Heart left ventricle (tissue), 16 donors: ENCODE measurements at places on chromosomes 12 and 14. TPM values are rescaled to one million over a fixed set of nuclear protein-coding genes. Genes with fewer than 3 reads are reported as not detected.

DNA sequence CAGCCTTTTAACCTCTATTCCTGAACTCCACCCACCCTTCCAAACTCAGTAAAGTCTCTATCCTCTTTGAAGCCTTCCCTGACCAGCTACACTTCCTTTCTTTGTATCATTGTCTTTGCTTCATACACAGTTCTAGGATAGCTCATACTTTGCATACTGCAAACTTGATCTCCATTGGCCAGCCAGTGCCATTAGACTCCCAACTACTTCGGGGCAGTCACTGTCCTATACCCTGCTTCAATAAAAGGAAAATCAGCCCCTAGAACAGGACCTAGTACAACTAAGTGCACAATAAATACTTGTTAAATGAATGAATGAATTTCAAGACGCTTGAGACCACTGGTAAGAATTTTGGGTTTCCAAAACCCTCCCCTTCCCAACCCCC, 521 bp upstream of the PIP4K2C start:
- no peak for DNase-seq

DNA sequence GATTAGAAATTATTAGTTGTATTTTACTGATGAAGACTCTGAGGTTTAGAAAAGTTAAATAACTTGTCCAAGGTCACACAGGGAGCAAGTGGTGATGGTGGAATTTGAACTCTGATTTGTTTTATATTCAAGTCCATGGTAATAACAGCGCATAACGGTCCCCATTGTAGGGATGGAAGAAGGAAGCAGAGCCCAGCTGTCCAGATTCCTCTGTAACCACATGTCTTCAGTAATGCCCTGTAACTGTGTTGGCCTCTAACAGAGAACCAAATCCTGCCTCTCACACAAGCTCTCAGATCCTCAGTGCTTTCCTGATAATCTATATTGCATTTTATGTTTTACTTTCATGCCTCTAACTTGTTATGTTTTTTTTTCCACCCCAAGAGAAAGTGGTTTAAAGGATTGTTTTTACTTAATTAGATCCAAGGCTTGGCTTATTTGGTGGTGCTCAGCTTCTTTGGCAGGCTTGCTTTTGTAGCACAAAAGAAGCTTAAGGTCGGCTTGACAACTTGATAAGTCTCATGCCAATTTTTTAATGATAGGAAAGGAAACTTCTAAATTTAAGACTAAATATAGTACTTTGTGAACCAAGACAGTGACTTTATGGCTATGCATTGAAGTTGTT, 105.1 kb upstream of the SEL1L start:
- no peak for DNase-seq

GRCh38 chr14:31858868-31859267, 218.2 kb upstream of the ARHGAP5 start:
- DNase-seq = no peak

DNA sequence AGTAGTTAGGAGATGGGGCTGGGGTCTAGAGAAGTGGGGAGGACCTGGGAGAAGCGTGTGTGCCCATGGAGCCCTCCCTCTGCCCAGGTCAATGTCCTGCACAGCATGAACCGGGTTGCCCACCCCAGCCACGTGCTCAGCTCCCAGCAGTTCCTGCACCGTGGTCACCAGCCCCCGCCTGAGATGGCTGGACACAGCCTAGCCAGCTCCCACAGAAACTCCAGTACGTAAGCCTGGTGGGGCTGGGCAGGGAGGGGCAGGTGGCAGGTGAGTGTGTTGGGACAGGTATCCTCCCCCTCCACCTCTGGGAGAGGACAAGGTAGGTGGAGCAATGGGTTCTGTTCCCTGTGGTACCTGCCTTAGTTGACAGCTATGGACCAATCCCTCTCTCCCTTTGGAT, 20.7 kb downstream of the CLSTN3 start:
- DNase-seq = no peak

GRCh38 chr14:72889366-72889765, 4.5 kb downstream of the DPF3 start:
- DNase-seq = no peak

DNA sequence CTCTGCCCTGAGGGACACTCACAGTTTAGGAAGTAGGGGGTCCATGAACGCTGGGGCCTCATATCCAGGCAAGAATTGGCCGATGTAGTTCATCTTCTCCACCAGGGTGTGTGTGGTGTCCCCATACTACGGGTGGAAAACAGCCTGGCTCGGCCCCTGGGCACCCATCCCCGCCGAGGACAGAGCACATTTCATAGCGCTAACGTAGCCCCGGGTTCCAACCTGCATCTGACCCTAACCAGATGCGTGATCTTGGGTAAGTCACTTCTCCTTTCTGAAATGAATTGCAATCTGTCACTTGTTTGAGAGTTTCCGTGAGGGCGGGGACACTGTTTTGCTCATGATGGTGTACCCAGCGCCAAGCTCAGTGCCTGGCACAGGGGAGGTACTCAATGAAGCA, 9.0 kb downstream of the HPD start:
- no peak for DNase-seq

- DNase-seq = peak; percentile 62
Observed at GRCh38 chr12:69879007-69879960, 54.3 kb downstream of the MYRFL start.

DNA sequence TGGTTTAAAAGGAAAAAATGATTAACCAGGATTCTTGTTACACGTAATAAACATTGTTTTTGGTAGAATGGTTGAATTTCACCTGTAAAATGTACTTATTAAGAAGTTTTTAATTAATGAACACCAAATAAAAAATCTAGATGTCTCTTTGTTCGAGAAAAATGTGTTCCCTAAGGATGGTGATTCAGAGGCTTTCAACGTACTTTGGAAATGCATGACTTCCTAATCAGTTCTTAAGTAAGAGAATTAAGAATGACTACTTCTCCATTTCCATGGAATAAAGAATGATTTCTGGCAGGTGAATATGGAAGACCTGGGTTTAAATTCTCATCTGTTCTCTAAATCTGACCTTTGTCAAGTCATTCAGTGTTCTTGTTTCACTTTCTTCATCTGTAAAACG, 428.6 kb downstream of the KCNH5 start:
- DNase-seq = no peak

GRCh38 chr14:68639758-68640574, 152.9 kb downstream of the ZFP36L1 start:
- no peak for DNase-seq

- DNase-seq = no peak
Observed at GRCh38 chr14:35196571-35196970, 74.2 kb downstream of the PRORP start.

DNA sequence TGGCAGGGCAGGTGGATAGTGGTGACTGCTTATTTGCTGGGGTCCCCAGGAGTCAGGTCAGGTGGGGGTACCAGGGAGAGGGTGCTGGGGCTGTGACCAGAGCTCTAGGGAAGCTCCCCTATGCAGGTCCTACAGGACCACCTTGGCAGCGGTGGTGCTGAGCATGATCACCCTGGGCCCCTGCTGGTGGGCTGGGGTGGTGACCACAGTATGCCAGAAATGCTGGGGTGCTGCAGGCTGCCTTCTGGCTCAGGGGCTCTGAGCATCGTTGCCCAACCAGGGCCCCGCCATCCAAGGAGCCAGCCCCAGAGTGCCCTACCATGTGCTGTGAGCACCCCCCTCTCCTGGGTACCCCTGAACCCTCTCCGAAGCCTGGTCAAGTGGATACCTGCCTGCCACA, 17.5 kb upstream of the NUDT14 start:
- no peak for DNase-seq

- no peak for DNase-seq
Observed at GRCh38 chr14:104341532-104342434, 203.4 kb downstream of the KIF26A start.

DNA sequence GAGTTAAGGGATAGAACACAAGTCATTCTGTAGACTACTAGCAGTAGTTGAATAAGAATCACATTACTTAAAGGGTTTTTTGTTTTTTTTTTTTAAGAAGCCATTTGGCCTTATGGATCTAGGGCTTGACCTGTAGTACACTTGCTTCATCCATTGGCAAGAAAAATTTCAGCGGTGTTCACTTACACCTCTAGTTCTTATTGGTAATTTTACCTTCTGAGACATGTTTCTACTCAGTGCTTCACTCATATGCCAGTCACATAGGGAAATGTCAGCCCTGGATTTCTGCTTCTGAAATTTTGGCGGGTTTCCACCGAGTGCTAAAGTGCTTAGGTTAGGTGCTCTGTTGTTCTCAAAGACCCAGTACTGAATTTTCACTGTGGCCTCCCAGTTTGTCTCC, 72.9 kb downstream of the FRMD6 start:
- DNase-seq = no peak

GRCh38 chr14:58823312-58823711, 185.6 kb downstream of the DACT1 start:
- DNase-seq = no peak

DNA sequence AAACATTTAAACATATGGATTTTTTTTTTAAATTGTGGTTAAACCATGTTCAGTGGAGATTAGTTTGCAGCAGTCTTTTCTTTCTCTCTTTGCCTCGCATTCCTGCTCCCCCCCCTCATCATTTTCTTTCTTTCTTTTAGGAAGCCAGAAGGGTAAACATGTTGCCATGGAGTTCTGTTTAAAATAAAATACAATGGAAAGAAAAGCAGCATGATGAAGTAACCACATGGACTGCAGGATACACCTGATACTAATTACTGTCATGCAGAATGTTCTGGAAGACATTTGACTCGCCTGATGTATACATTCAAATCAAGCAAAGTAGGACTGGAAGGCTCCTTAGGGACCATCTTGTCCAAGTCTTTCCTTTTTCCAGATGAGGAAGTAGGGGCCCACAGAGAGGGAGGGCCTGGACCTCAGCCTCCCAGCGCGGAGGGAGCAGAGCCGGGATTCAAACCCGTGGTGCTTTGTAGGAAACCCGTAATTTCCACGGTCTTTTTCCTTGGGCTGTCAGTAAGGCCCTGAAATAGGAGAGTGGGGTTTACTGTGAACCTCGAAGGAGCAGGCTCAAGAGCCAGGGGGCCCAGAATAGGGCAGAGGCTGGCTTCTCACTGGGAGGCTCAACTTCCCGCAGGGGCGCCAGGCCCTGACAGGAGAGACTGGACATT, 2.4 kb upstream of the MEG3 start:
- no peak for DNase-seq

DNA sequence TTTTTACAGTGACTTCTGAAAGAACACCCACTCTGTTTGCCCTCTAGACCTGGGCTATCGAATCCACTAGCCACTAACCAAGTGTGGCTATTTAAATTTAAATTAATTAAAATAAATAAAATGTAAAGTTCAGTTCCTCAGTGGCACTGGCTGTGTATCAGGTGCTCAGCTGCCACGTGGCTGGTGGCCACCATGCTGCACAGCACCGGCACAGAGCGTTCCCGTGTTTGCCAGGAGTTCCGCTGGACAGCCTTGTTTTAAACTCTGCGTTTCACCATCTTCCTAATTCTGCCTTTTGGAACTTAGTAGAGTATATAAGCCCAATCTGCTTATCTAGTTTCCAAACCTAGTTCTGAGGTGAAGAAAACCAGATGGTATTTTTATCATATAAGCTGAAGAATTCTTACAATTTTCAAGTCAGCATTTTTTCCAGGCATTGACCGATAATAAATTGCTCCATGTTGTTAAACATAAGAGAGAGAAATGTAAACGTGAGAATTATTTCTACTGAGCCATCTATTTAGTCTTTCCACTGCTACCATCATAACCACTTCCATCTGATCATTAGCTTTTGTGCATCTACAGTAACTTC, 339.0 kb downstream of the CACNA1C start:
- no peak for DNase-seq

GRCh38 chr14:84112589-84112988, 1417.4 kb upstream of the FLRT2 start:
- no peak for DNase-seq

DNA sequence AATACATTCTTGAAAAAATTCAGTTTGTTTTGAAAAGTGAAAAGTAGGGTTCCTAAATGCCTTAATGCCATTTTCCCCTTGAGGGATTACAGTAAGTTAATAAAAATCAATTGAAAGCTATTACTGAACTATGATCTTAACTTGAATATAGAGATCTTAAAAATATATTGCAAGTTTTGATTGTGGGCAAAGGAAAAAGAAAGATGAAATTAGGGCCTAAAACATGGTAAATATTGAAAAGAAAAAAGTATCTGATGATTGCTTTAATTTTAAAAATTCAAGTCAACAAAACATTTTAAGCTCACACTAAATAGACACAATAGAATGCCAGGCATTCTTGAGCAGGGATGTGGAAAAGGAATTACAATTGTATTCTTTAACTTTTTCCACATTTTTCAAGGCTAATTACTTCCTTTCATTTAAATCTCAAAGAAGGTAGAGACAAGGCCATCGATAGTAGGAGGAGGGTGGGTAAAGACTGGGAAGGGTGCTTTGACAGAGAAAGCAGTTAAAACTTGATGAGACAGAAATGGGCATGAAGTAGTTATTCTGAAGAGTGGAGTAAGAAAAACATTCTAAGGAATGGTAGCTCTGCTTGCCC, 294.4 kb downstream of the NELL2 start:
- no peak for DNase-seq

DNA sequence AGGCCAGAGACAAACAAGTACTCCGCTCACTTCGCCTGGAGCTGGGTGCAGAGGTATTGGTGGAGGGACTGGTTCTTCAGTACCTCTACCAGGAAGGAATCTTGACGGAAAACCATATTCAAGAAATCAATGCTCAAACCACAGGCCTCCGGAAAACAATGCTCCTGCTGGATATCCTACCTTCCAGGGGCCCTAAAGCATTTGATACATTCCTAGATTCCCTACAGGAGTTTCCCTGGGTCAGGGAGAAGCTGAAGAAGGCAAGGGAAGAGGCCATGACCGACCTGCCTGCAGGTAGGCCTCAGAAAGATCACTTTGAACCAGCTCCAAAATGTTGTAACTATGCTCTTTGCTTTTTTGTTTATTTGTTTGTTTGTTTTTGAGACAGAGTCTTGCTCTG, 1.6 kb downstream of the CRADD start:
- DNase-seq = no peak

GRCh38 chr14:26835979-26836570, 238.2 kb upstream of the NOVA1 start:
- DNase-seq = no peak

DNA sequence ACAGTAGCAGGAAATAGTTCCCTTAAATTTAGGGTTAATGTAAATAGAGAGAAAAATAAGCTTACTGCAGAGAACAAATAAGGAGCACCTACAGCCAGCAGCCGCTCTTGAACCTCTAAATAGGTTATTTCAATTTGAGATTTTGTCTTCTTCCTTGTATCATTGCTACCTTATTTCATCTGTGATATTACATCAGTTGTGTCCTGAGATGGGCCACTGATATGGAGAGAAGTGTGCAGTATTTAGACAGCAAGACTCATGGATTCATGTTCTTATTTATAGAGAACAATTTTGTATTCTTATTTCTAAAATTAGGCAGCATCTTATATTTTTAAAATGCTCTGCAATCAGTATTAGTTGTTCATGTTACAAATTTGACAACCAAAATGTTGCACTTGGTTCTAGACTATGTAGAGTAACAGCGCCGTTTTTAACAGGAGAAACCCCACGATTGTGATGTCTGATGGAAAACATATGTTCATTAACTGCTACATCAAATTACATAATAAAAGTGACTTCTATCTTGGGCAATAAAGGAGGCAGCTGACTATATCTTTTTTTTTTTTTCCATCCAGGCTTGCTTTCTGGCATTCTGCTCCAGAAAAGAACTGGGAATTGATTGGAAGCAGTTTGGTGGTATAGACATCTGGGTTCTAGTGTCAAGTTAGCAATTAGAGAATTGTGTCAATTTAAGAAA, 117.9 kb downstream of the CAND1 start:
- no peak for DNase-seq

C3AR1 gene
- polyA plus RNA-seq = 1.4 TPM

NRL gene
- polyA plus RNA-seq = 3.0 TPM

AQP6 gene
- 0.04 TPM for polyA plus RNA-seq

GLIPR1L2 gene
- 1.2 TPM for polyA plus RNA-seq

KIF26A gene
- 5.0 TPM for polyA plus RNA-seq

RNASE1 gene
- polyA plus RNA-seq = 199 TPM

KLHDC1 gene
- polyA plus RNA-seq = 1.1 TPM

DYNC1H1 gene
- 164 TPM for polyA plus RNA-seq

ATG101 gene
- polyA plus RNA-seq = 108 TPM
